Activated naive CD4-positive, alpha-beta T cell treated with anti-CD3 and anti-CD28 coated beads, Interleukin-2, amount 10 ng/mL, durations not matched to agents 5 hours and 36 hours (primary cell): ENCODE measurements at places on chromosomes 7 and 10. TPM values are rescaled to one million over a fixed set of nuclear protein-coding genes. Genes with fewer than 3 reads are reported as not detected.

ABHD11 gene
- 12.6 TPM for total RNA-seq

CHN2 gene
- total RNA-seq = 6.3 TPM

PRSS37 gene
- not detected for total RNA-seq

NPFFR1 gene
- total RNA-seq = not detected

FOXI2 gene
- not detected for total RNA-seq

MYL10 gene
- total RNA-seq = not detected

C10orf67 gene
- total RNA-seq = 0.17 TPM

ELAPOR2 gene
- total RNA-seq = 2.8 TPM

CEP55 gene
- 50.5 TPM for total RNA-seq

KCNIP2 gene
- 4.5 TPM for total RNA-seq

PPP1R17 gene
- not detected for total RNA-seq

AQP1 gene
- total RNA-seq = 0.08 TPM

LRRD1 gene
- total RNA-seq = not detected

SLC29A4 gene
- 0.48 TPM for total RNA-seq

LLCFC1 gene
- not detected for total RNA-seq

GIMAP6 gene
- 121 TPM for total RNA-seq

TMEM196 gene
- not detected for total RNA-seq

FAM237B gene
- not detected for total RNA-seq

HTR7 gene
- total RNA-seq = not detected

PPP2R2D gene
- 39.4 TPM for total RNA-seq

CTAGE15 gene
- total RNA-seq = not detected

MACROH2A2 gene
- 5.0 TPM for total RNA-seq

CD36 gene
- total RNA-seq = not detected

DGKI gene
- 0.46 TPM for total RNA-seq

AP3M1 gene
- total RNA-seq = 36.5 TPM

HOXA6 gene
- total RNA-seq = not detected

NKX2-3 gene
- not detected for total RNA-seq

TMEM229A gene
- not detected for total RNA-seq

PRKAR2B gene
- 1.0 TPM for total RNA-seq

PKD1L1 gene
- 0.10 TPM for total RNA-seq

GSTO2 gene
- total RNA-seq = 0.86 TPM

CYP2C8 gene
- not detected for total RNA-seq

ZNF107 gene
- 18.4 TPM for total RNA-seq

CAMK1D gene
- total RNA-seq = 12.5 TPM

ING3 gene
- 22.6 TPM for total RNA-seq

PTN gene
- total RNA-seq = not detected

NPY gene
- not detected for total RNA-seq

OR2F1 gene
- total RNA-seq = not detected

NUDT13 gene
- 1.2 TPM for total RNA-seq

ARHGAP22 gene
- total RNA-seq = not detected

GPR37 gene
- total RNA-seq = not detected

TAS2R41 gene
- total RNA-seq = not detected

ZNF273 gene
- total RNA-seq = 7.0 TPM

CALY gene
- not detected for total RNA-seq

C10orf95 gene
- total RNA-seq = 0.41 TPM

LZTS2 gene
- 24.0 TPM for total RNA-seq

SH3PXD2A gene
- 18.4 TPM for total RNA-seq
